ENCODE measurements at places on chromosomes 3 and 15. TPM values are rescaled to one million over a fixed set of nuclear protein-coding genes. Genes with fewer than 3 reads are reported as not detected.

Gene ARNT2
- total RNA-seq: 12.9 TPM

Gene ILDR1
- total RNA-seq: 6.9 TPM

Gene TMCO5A
- not detected for total RNA-seq

Gene SCAANT1
- not detected for total RNA-seq

Gene TMEM212
- not detected for total RNA-seq

Gene DRD3
- total RNA-seq: not detected

GRCh38 chr3:181713676-181714612 lies 2.2 kb downstream of the SOX2 start:
- H3K4me3 ChIP-seq: no peak overlapping the region
- DNase-seq: no peak
- peaks cover 98% of the 10 kb centered on the region for H3K27me3 ChIP-seq
- no peaks in the 10 kb centered on the region for H3K36me3 ChIP-seq

DNA sequence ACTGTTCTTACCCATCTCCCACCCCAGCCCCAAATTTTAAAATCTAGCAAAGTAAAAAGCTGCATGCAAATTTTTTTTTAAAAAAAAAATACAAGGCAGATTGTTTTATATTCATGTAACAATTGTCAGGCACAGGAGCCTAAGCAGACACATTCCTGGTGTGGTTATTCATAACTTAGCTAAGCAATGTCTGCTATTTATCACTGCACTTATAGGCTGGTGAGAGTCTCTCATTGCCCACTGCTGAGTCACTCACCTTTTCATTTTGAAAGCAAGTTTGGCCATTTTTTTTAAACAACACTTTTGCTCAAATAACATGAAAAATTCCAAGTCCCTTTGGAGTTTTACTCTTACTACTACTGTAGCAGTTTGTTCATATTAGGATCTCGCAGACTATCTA lies 413.9 kb downstream of the RBMS3 start:
- peak overlapping the region; percentile 73 for H3K27ac ChIP-seq
- no peaks in the 10 kb centered on the region for H3K36me3 ChIP-seq
- no peak overlapping the region for H3K4me3 ChIP-seq
- H3K27me3 ChIP-seq: no peaks in the 10 kb centered on the region
- no peak for DNase-seq

- no peak for DNase-seq
- H3K4me1 ChIP-seq: peaks cover 48% of the 10 kb centered on the region
- no peak overlapping the region for H3K4me3 ChIP-seq
- H3K27me3 ChIP-seq: no peaks in the 10 kb centered on the region
- no peak overlapping the region for H3K27ac ChIP-seq
- H3K36me3 ChIP-seq: peaks cover 11% of the 10 kb centered on the region
These were observed 7.2 kb downstream of the SH3BP5 start for GRCh38 chr3:15325228-15325627.

GRCh38 chr3:112038863-112039262 lies 4.3 kb downstream of the TMPRSS7 start:
- H3K27me3 ChIP-seq: no peaks in the 10 kb centered on the region
- no peaks in the 10 kb centered on the region for H3K36me3 ChIP-seq
- no peaks in the 10 kb centered on the region for H3K4me1 ChIP-seq
- DNase-seq: no peak
- H3K4me3 ChIP-seq: no peak overlapping the region

DNA sequence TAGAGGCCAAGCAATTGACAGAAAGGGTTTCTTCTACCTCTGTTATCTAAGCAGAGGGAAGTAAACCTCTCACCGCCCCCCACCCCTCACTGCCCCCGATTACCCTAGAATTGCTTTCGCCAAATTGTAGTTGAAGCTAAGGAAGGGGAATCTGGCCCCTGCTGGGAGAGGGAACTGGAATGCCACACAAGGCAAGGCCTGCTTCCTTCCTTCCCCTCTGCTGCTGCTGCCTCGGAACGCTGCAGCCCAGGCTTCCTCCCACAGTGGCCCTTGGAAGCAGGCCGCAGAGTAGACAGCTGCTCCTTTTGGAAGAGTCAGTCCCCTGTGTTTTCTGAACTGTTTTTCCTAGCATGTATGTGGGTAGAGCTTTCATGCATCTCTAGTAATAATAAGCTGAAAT lies 21.6 kb downstream of the RLBP1 start:
- H3K4me3 ChIP-seq: no peak overlapping the region
- no peaks in the 10 kb centered on the region for H3K27me3 ChIP-seq
- H3K4me1 ChIP-seq: no peaks in the 10 kb centered on the region

DNA sequence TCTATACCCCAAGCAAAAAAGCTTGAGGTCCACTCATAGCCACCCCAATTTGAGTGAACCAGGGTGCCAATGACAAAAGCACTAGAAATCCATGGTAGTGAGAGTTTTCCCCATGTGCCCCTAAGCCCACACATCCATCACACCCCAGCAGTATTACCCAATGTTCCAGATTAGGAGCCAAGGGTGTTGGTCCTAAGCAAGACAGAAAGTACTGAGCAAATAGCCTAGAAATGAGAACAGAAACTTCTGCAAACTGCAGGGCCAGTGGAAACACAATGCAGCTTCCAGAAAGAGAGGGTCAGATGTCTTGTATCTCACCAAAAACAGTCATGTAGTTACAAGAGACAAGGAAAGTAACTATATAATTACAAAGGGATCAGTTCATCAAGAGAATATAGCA lies 10.9 kb upstream of the OXTR start:
- no peaks in the 10 kb centered on the region for H3K4me1 ChIP-seq
- DNase-seq: no peak
- H3K27me3 ChIP-seq: no peaks in the 10 kb centered on the region
- no peak overlapping the region for H3K27ac ChIP-seq
- no peak overlapping the region for H3K4me3 ChIP-seq

GRCh38 chr3:113721636-113722035 lies 24.4 kb downstream of the NAA50 start:
- no peak overlapping the region for H3K27ac ChIP-seq
- H3K36me3 ChIP-seq: peaks cover 26% of the 10 kb centered on the region
- H3K27me3 ChIP-seq: no peaks in the 10 kb centered on the region
- no peaks in the 10 kb centered on the region for H3K4me1 ChIP-seq

GRCh38 chr3:99911433-99911832 lies 93.8 kb downstream of the CMSS1 start:
- DNase-seq: no peak
- no peaks in the 10 kb centered on the region for H3K4me1 ChIP-seq
- no peaks in the 10 kb centered on the region for H3K36me3 ChIP-seq
- H3K4me3 ChIP-seq: no peak overlapping the region
- H3K27ac ChIP-seq: no peak overlapping the region

DNA sequence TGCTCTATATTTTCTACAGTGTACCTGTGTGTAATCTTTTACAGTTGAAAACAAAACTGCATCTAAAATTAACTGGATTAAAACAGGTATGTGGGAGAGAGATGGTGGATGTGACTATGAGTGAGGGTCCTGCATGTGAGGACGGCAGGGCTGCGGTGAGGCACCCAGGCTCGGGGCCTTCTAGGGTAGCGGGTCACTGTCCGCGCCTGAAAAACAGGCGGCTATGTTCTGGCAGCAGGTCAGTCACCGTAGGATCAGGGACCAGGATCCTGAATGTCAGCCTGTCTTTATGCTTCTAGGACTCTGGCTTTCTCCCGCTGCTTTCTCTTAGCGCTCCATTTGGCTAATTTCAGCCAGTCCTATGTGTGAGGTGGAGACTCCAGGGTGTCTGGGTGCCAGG lies 12.6 kb downstream of the TMEM40 start:
- no peak overlapping the region for H3K4me3 ChIP-seq
- DNase-seq: no peak
- H3K27me3 ChIP-seq: no peaks in the 10 kb centered on the region
- H3K27ac ChIP-seq: no peak overlapping the region
- H3K36me3 ChIP-seq: no peaks in the 10 kb centered on the region

GRCh38 chr3:160049565-160049964 lies 60.9 kb downstream of the IL12A start:
- DNase-seq: no peak
- no peaks in the 10 kb centered on the region for H3K4me1 ChIP-seq
- H3K27me3 ChIP-seq: no peaks in the 10 kb centered on the region
- H3K27ac ChIP-seq: no peak overlapping the region

- H3K27ac ChIP-seq: no peak overlapping the region
- peaks cover 10% of the 10 kb centered on the region for H3K4me1 ChIP-seq
- H3K36me3 ChIP-seq: no peaks in the 10 kb centered on the region
- no peaks in the 10 kb centered on the region for H3K27me3 ChIP-seq
- no peak overlapping the region for H3K4me3 ChIP-seq
These were observed 130.1 kb upstream of the BHLHE40 start for GRCh38 chr3:4849136-4849535.

GRCh38 chr3:157113832-157114505 lies 46.0 kb downstream of the CCNL1 start:
- H3K27ac ChIP-seq: no peak overlapping the region
- no peaks in the 10 kb centered on the region for H3K36me3 ChIP-seq
- no peak overlapping the region for H3K4me3 ChIP-seq

- no peak overlapping the region for H3K4me3 ChIP-seq
- no peak for DNase-seq
- H3K4me1 ChIP-seq: no peaks in the 10 kb centered on the region
- H3K36me3 ChIP-seq: no peaks in the 10 kb centered on the region
These were observed 53.8 kb upstream of the BOC start for GRCh38 chr3:113157408-113158030.

DNA sequence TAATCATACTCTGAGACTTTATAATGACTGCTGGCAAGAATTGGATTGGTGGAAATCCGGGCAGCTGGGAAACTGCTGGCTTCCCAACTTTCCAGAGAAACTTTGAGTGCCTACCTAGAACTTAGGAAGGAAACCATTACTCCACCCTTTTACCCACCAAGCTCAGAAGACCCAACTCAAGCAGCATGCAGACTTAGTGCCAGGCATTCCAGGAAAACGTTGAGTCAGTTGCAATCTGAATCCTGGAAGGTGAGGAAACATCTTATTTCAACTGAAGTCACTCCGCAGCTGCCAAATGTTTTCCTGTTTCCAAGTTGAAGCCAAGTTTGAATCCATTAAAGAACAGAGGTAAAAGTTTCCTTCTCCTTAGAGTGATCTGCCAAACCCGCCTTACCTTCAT lies 126.5 kb downstream of the ZNF385D start:
- no peaks in the 10 kb centered on the region for H3K4me1 ChIP-seq
- no peak overlapping the region for H3K27ac ChIP-seq
- no peaks in the 10 kb centered on the region for H3K36me3 ChIP-seq
- no peak overlapping the region for H3K4me3 ChIP-seq

- H3K4me3 ChIP-seq: no peak overlapping the region
- H3K4me1 ChIP-seq: peaks cover 11% of the 10 kb centered on the region
- DNase-seq: no peak
- no peaks in the 10 kb centered on the region for H3K36me3 ChIP-seq
These were observed 283.0 kb downstream of the UACA start for GRCh38 chr15:70480196-70480856.

- DNase-seq: no peak
- no peaks in the 10 kb centered on the region for H3K27me3 ChIP-seq
- H3K4me3 ChIP-seq: no peak overlapping the region
- no peak overlapping the region for H3K27ac ChIP-seq
These were observed 400.4 kb upstream of the THBS1 start for GRCh38 chr15:39180483-39180933.

GRCh38 chr3:196533260-196533681 lies 18.1 kb upstream of the SMCO1 start:
- H3K4me1 ChIP-seq: no peaks in the 10 kb centered on the region
- no peak overlapping the region for H3K4me3 ChIP-seq
- DNase-seq: no peak
- no peaks in the 10 kb centered on the region for H3K36me3 ChIP-seq

DNA sequence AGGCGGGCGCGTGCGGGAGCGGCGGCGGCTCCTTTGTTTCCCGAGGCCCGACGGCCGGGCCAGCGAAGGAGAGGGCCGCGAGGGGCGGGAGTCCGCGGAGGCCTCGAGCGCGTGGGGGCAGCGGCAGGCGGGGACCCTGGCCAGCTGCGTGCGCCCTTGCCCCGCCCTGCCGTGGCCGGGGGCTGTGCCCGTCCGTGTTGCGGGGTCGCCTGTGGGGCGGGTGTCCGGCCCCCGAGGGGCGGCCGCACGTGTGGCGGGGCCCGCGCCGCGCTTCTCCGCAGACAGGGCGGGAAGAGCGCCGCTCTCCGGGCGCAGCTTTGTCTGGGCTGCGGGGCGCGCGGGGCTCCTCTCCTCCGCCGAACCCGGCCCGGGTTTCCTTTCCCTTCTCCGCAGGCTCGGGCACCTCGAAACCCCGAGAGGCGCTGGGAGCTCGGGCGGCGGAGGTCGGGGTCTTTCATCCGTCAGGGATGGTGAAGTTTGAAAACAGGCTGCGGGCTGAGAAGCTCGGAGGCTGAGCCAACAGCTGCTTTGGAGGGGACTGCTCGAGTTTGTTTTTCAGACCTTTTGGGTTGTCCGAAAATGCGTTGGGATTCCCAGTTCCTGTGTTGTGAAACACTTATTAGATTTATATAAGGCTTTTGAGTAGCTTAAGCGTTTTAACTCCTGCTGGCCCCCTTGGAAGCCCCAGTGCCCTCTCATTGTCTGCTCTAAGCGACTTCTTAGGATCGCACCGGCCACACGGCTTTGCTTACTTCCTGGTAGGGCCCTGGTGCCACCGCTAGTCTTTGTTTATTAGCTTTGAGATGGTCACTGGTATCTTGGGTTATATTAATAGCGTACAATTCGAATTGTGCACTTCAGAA lies 817 bp downstream of the USP3 start:
- peak overlapping the region; percentile 77 for H3K4me3 ChIP-seq
- peak overlapping the region; percentile 100 for H3K27ac ChIP-seq
- DNase-seq: peak; percentile 80
- H3K27me3 ChIP-seq: no peaks in the 10 kb centered on the region

DNA sequence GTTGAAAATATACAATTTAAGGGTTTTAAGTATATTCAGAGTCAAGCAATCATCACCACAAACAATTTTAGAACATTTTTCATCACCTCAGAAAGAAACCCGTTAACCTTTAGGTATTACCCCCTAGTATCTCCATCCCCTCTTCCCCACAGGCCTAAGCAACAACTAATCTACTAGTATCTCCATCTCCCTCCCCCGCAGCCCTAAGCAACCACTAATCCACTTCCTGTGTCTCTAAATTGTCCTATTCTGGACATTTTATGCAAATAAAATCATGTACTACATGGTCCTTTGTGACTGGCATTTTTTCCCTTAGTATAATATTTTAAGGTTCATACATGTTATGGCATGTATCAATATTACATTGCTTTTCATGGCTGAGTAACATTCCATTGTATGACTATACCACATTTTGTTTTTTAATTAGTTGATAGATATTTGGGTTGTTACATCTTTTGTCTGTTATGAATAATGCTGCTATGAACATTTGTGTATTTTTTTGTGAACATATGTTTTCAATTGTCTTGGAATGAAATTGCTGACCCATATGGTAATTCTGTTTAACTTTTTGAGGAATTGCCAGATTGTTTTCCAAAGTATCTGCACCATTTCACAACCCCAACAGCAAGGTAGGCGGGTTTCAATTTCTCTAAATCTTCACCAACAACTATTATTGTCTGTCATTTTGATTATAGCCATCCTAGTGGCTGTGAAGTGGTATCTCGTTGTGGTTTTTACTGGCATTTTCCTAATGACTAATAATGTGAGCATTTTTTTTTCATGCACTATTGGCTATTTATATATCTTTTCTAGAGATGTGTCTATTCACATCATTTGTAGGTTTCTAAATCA lies 215.6 kb upstream of the CD96 start:
- H3K36me3 ChIP-seq: no peaks in the 10 kb centered on the region
- peaks cover 5% of the 10 kb centered on the region for H3K4me1 ChIP-seq
- DNase-seq: no peak
- no peak overlapping the region for H3K4me3 ChIP-seq
